Activated T-helper 1 cell treated with anti-CD3 and anti-CD28 coated beads, Interleukin-12 subunit alpha, Interleukin-12 subunit beta, Interleukin-2, Interleukin-4 antibody, amounts not matched to agents 30 ng/mL and 10 ng/mL and 1 ng/mL, durations not matched to agents 14 hours and 24 hours and 36 hours (primary cell): ENCODE measurements at places on chromosomes 13 and 19.

DNA sequence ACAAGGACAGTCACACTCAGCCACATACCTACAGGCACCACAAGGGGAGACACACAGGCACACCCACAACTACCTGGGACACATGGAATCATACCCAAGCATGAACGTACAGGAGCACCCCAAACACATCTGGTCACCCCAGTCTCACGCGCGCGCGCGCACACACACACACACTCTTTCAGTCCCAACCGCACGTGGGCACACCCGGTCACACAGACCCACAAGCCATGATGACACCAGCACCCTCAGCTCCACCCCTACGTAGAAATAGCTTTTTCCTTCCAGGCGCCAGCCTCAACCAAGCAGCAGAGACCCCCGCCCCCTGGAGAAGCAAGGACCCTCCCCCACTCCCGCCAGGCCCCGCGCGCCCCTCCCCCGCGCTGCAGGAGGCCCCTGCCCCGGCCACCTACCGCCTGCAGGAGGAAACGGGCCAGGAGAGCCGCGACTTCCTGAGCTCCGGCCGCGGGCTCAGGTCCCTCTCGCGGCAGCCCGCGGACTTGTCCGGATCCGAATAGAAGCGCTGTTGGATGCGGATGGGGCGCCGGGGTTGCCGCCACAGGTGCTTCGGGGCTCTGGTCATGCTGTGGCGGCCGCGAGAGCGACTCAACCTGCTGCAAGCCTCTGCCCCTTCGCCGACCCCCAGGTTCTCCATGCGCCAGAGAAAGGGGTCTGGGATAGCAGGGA lies 6.4 kb upstream of the PDE4C start:
- no peak for DNase-seq

DNA sequence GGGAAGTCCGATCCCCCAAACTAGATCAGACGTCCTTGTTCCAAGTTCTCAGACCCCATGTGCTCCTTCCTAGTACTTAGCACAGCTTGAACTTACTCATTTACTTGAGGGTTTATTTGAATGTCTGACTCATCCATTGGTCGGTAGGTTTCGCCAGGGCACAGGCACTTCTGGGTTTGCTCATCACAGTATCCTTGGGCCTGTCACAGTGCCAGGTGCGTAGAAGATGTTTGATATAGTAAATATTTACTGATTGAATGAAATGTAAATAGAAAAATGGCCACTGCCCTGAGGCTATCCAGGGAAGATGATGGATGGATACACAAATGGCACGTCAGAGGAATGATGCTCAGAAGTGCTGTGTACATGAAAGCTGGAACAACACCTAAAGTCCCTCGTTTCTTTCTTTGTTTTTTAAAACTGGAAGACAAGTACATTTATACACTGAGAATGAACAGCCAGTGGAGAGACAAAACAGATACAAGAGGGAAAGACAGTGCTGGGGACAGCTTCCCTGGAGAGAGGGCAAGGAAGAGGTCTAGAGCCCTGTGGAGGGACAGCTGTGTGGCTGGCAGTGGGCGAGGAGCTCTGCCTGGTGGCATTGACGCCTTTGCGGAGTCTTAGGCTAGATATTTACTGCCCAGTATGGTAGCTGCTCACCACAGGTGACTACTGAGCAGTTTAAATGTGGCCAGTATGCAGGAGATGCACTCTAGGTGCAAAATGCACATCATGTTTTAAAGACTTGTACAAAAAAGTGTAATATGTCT lies 31.2 kb upstream of the KL start:
- no peak for DNase-seq

DNA sequence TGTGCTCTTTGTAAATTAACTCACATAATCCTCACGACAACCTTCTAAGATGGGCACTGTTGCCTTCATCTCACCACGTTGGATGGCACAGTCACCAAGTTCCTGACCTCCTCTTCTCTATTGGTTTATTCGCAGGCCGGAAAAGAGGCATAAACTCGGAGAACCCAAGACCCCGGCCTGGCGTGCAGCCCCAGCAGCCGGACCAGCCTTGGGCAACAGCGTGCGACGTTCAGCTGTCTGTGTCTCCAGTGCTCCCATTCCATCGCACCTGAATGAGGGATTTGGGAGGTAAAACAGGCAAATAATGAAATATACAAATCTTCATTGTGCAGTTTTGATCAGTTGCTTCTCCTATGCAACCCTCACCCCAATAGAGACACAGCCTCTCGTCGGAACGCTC lies 34.5 kb upstream of the GAS6 start:
- DNase-seq: no peak

DNA sequence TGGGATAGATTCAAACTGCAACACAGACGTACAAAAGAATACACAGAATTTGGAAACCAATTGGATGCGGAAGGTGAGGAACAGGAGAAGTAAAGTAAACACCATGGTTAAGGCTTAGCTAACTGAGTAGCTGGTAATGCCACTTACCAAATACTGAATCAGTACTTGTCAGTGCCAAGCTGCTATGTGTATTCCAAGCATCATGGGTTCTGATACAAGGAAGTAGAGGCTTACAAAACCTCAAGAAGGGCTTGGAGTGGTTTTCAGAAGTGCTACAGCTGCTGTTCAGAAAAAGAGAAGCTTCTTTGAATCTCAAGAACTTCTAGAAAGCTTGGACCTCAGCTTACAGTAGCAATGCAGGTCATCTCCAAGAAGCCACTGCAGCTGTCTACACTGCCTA lies 35.9 kb upstream of the DCT start:
- DNase-seq: no peak

DNA sequence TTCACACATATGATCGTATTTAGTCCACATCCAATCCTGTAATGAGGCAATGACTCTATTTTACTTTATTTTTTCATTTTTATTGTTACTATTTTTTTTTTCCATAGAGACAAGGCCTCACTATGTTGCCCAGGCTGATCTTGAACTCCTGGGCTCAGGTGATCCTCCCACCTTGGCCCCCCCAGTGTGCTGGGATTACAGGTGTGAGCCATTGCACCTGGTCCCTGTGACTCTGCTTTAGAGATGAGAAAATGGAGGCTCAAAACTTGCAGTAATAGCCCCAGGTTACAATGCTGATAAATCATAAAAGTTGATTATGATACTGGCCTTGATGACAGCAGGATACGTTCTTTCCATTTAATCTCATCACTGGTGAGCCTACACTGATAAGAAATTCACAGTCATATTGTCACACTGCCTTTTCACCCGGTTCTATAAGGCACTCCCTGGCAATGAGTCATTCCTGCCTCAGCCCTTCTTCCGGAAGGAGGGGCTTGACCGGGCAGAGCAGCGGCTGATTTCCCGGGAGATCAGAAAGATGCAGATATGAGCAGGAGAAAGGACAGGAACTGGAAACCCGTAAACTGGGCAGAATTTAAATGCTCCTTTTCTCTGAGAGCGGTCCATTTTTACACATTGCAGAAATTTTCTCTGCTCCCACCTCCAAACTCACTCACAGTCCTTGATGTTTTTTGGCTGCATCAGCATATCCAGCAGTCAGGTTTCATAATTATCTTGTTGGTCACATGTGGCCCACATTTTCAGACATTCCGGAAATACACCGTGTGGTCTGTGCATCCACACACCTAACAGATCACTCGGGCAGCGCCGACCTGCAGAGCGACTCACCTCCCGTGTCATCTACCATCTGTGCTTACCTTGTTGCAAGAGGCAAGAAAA lies 616.4 kb downstream of the EFNB2 start:
- DNase-seq: no peak

DNA sequence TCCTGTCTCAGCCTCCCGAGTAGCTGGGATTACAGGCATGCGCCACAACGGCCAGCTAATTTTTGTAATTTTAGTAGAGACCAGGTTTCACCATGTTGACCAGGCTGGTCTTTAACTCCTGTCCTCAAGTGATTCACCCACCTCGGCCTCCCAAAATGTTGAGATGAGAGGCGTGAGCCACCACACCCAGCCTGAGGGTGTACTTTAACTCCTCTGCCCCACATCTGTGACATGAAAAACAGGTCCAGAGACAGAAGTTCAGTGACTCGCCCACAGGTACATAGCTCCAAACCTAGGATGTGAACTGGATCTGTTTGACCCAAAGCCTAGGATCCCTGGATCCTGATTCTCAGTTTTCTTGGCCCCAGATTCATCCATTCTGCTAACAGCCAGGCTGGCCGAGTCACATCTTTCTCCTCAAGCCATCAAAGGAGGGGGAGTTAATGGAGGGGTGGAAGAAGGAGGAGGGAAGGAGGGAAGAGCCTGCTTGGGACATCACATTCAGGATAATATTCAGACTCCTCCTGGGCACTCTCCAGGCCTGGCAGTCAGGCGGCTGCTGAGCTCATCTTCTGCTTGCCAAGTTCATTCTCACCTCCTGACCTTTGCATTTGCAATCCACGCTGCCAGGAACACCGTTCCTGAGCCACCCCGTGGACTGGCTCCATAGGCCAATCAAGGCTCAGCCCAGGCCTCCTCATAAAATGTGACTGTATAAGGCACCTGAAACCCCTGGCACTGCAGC lies 3.1 kb downstream of the SPC24 start:
- DNase-seq: no peak

DNA sequence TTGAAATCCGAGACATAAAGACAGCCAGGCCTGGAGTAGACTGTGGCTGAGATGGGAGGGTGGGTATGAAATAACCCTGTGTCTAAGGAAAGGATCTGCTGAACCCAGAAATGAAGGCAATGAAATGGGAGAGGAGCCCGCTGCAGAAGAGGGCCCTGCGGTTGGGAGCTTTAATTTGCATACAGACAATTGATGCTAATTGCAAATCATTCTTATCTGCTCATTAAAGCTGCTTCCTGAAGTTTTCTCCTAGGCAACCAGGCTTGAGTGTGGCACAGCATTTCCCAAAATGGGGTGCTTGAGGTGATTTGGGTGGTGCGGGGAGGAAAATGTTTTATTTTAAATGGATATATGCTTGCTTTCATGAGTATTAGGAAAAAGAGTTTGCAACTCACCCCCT lies 55.4 kb downstream of the DPF1 start:
- DNase-seq: no peak

- no peak for DNase-seq
Measured at GRCh38 chr19:7860714-7861618, 13.2 kb downstream of the PRR36 start.

GRCh38 chr19:38013913-38014580 lies 107.0 kb downstream of the SIPA1L3 start:
- no peak for DNase-seq

- no peak for DNase-seq
Measured at GRCh38 chr19:50693064-50693975, 26.3 kb downstream of the SHANK1 start.

GRCh38 chr13:113787694-113788093 lies 28.7 kb downstream of the TMEM255B start:
- no peak for DNase-seq
